ENCODE measurements at places on chromosomes 6 and 20.

DNA sequence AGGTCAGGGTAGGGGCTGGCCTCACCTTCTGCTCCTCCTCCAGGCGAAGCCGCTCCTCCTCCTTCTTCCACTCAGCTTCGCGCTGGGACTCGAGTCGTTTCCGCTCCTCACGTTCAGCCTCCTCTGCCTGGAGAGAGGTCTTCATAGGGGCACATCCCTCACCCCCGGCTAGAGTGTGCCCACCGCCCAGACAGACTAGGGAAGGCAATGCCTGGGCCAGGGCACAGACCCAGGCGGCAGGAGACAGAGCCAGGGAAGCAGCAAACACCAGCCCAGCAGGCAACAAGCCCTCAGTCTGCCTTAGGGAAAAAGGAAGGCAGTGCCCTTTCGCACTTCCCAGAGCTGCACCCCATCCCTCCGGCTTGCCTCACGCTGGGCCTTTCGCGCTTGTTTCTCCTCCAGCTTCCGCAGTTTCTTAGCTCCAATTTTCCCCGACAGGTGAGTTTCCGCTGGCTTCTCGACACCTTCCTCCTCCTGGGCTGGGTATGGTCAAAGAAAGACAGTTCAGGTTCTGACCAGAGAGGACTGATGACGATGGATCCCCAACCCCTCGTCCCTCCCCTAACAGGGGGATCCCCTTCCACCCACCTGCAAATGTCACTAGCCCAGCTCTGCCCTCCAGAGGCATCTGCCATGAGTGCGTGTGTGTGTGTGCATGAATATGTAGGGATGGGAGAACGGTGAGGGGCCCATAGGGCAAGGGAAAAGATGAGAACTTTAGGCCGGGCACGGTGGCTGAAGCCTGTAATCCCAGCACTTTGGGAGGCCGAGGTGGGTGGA, 4.3 kb downstream of the DDRGK1 start:
- DNase-seq, result peak; percentile 47

GRCh38 chr20:1190847-1191246, 6.1 kb upstream of the TMEM74B start:
- no peak for DNase-seq

DNA sequence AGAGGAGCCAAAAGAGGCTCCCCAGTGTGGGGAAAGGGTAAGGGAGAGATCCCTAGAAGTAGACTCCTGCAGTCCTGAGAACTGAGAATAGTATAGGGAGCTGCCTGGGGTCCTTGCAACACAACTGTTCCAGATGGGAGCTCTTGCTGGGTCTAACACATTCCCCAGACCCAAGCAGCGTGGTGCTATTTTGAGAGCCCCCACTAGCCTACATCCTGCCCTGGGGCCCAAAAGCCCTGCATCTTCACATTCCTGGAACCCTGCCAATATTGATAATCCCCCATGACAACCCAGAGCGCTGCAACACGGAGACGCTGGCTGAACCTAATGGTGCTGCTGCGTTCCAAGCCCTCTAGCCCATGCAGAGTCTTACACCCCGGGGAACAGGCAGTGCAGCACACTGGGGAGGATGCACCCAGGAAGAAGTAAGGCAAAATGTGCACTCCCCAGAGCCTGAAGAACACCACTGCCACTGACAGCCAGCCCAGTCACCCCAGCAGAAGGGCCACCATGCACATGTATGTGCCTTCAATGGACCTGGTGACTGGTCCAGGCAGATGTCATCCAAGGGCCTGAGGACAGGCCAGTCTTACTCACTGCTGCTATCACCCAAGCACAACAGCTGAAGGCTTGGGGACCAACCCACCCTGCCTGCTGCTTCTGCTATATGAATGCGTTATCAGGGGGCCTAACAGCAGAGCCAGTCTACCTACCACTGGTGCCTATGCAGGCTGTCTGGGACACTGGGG, 7.0 kb upstream of the RNF217 start:
- DNase-seq, result no peak

DNA sequence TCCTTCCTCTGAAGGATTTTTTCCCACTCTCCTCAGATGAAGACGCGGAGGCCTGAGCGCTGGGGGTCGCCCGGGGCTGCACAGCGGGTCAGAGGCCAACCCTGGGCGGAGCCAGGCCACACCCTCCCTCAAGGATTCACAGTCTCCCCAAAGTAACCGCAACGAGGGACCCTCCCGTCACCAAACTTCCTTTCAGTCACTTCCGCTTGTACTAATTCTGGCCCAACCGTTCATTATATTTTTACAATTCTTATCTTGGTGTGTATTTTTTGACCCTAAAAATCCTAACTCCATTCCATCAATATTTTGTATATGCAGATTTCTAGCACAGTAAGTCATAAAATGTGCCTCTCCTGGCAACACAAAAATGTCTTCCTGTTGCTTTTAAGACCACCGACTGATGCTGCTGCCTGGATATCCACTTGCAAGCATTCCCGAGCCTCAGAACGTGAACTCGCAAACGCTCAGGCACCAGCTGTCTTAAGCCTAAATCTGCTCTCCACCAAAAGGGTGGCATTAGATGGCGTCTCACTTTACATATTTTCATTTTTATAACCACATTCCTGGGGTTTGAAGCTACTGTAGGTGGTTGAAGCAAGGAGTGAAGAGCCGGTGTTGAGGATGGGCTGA, 128.0 kb downstream of the DLL1 start:
- no peak for DNase-seq

DNA sequence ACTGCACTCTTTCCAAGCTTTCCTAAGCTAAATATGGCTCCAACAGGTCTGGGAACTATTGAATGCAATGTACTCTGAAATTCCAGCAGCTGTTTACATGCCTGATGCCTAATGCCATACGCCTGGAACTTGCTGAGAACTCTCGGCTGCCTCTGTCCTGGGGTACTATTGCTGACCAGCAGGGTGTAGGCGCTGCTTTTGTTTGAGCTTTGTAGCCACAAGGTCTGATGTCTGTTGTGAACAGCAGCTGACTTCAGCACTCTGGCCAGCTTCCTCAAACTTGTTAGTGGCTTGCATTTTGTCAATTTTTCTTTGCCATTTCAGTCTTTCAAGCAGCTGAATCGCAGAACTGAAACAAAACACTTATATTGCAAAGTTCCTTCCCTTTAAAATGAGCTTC, 26.7 kb downstream of the SAYSD1 start:
- no peak for DNase-seq

- DNase-seq, result no peak
Observed at GRCh38 chr6:13581700-13582229, 7.4 kb downstream of the SIRT5 start.

GRCh38 chr6:57262901-57263694, 41.0 kb upstream of the RAB23 start:
- no peak for DNase-seq

DNA sequence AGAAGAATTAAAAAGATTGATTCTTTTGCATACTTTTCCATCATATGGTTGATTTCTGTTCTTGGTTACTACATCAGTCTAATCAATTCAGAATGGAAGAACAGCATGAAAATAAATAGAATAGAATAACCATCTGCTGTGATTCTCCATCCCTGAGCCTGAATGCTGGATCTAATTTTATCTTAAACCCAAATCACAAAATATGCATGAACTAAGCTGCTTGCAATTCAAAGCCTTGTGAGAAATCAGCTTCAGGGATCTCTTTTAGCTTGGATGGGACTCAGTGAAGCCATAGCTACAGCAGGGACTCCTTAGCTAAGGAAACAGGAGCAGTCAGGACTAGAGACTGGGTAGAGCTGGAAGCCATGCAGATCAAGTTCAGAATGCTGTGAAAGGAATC, 74.1 kb downstream of the TPBG start:
- DNase-seq, result no peak

DNA sequence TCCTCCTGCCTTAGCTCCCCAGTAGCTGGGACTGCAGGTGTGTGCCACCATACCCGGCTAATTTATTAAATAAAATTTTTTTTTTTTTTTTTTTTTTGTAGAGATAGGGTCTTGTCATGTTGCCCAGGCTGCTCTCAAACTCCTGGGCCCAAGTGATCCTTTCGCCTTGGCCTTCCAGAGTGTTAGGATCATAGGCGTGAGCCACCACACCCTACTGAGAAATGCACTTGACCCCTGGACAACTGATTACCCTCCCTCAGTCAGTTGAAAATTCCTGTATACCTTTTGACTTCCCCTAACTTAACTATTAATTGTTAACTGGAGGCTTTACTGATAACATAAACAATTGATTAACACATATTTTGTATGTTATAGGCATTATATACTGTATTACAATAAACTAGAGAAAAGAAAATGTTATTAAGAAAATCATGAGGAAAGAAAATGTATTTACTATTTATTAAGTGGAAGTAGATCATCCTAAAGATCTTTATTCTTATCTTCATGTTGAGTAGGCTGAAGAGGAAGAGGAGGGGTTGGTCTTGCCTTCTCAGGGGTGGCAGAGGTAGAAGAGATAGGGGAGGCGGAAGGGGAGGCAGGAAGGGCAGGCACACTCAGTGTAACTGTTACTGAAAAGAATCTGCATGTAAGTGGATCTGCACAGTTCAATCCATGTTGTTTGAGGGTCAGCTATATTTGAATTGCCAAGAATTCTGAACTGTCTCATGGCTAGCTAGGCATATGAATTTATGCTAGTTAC, 104.3 kb downstream of the FARS2 start:
- no peak for DNase-seq

DNA sequence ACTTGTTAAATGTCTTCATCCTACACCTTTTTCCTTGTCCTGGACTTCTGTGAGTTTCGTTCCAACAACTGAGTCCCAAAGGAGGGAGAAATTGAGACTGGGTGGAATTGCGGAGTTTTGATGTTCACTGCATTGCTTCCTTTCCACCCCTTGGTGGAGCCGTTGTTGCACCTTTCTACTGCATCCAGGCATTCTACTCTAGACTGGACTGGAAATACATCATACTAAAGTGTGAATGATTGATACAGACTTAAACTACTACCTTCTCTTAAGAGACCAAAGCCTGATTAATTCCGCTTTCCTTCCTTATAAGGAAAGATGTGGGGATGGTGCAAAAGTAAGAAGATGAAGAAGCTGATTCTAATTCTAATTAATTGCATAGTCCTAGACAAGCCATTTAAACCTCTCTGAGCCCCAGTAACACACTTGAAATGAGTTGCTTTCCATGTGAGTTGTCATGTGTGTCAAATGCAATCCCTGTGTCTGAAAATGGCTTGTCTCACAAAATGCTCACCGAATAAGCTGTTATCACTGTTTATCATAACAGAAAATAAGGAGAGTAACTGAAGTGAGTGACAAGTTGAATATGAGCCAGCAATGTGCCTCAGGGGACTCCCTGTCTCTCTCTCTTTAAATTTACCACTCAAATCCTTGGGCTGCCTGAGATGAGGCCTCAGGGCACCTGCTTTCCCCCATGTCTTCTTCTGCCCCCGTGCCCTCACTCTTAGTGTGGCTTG, 338.3 kb upstream of the CHD6 start:
- no peak for DNase-seq

GRCh38 chr6:33343953-33344611, 26.5 kb upstream of the ZBTB22 start:
- DNase-seq, result no peak

DNA sequence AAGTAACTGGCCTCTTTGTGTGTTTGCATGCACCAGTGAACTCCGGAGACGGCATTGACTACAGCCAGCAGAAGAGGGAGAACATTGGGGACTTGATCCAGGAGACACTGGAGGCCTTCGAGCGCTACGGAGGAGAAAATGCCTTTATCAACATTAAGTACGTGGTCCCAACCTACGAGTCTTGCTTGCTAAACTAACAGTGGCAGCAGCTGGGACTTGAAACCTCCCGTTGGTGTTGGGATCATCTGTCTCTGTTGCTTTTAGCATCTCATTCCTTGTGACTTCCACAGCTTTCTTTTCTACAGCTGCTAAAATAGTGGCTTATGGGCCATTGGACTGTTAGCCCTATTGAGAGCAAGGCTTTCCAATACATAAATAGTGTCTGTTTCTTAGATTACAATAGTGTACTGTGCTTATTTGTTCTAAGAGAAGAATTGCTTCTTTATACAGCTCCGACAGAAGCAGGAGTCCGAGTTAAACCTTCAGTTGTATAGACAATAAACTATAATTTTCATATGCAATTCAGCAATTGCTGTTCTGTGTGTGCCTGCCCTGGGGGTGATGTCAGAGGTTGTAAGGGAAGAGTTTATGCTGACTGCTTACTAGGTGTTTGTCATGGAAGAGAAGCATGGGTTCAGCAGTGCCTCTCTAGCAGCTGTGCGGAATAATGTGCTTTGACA, 99.6 kb upstream of the QKI start:
- DNase-seq, result no peak

DNA sequence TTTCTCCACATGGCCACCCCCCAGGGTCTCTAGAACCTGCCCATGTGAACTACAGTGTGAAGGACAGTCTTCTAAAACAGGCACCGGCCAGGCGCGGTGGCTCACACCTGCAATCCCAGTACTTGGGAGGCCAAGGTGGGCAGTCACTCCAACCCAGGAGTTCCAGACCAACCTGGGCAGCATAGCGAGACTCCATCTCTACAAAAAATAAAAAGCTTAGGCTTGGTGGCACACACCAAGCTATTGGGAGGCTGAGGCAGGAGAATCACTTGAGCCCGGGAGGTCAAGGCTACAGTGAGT, 13.7 kb downstream of the ACSS1 start:
- no peak for DNase-seq

DNA sequence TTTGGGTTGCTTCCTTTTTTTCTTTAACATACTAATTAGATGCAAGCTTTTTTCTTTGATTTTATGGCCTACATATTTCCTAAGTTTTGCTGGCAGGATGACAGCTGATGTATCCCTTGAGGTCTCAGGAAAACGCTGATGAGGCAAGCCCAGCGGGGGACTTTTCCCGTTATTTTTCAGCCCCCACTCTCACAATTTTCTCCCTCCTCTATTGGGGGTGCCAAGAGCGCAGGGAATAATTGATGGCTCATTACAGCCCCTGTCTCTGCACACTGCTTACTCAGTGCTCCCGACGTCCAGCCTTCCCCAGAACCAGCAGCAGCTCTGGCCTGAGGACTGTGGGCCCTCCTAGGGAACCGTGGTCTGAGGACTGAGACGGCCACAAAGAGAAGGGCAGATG, 38.6 kb upstream of the VSTM2L start:
- DNase-seq, result no peak

DNA sequence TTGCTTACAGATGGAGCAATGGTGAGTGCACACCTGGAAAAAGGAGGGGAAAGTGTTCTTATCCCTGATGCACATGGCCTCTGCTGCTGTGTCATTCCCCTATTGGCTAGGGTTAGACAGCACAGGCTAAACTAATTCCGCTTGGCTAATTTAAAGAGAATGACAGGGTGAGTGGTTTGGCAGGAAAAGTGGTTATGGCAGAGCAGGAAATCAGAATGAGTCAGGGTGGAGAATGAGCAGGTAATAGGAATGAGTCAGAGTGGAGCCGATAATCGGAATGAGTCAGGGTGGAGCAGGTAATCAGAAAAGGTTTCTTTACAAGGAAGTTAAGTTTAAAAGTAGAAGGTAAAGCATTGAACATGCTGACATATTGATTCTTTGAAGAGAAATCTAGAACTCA, 355.5 kb upstream of the HTR1E start:
- no peak for DNase-seq

- DNase-seq, result no peak
Observed at GRCh38 chr6:25051083-25051482, 115.3 kb upstream of the RIPOR2 start.

GRCh38 chr6:141264101-141264500, 868.6 kb upstream of the GJE1 start:
- DNase-seq, result no peak

Measured in posterior cingulate gyrus (tissue), 11 donors.